GF-D8 (cell line): ENCODE measurements at places on chromosomes 1 and 21.
A peak's percentile ranks its signal among the peaks of the same experiment; 100 is the strongest.

GRCh38 chr1:216310776-216311175 is 112.5 kb downstream of the USH2A start:
- DNase-seq = no peak

DNA sequence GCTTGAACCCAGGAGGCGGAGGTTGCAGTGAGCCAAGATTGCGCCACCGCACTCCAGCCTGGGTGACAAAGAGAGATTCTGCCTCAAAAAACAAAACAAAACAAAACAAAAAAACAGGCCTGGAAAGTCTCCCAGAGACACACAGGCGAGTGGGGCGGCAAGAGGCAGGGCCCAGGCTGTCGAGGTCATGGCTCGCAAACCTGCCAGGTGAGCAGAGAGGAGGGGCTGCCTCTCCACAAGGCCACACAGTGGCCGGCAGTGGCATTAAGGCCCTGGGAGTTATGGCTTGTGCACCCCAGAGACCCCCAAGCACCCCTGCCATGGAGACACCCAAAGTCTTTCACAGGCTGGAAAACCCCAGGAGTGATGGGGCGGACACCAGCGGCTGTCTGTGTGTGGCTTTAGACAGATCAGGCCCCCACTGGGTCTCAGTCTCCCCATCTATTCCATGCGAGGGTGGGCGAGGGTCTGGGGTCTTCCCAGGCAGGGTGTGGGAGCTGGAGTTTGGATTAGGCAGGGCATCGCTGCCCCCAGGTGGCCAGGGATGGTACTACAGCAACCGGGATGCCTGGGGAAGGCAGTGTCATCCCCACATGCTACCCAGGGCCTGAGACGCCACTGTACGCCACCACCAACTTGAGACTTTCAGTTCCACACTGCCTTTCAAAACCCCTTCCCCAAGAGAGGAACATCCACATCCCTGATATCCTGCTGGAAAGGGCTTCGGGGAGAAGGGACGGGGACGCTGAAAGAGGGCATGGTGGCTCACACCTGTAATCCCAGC is 7.3 kb upstream of the CTRC start:
- no peak for DNase-seq

GRCh38 chr1:202837746-202838262 is 27.1 kb downstream of the PCAT6 start:
- DNase-seq = no peak

GRCh38 chr1:239823852-239824251 is 267.8 kb upstream of the FMN2 start:
- no peak for DNase-seq

DNA sequence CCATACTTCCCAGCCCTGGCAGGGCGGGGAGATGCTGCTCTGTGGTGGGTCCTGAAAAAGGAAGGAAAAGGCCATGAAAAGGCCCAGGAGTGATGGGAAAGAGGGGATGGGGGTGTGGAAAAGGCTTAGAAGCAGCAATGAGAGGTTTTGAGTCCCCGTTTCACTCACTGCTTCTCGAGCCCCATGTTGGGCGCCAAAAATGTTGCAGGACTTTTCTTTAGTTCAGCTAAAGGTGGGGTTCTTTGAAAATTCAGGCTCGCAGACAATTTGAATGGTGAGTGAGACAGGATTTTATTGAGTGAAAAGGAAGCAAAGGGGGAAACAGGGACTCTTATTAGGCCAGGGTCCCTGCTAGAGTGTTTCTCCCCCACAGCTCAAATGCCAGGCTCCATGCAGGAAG is 93.1 kb downstream of the MRPS6 start:
- no peak for DNase-seq

- no peak for DNase-seq
Measured at GRCh38 chr1:234971586-234972297, 156.9 kb downstream of the TOMM20 start.

DNA sequence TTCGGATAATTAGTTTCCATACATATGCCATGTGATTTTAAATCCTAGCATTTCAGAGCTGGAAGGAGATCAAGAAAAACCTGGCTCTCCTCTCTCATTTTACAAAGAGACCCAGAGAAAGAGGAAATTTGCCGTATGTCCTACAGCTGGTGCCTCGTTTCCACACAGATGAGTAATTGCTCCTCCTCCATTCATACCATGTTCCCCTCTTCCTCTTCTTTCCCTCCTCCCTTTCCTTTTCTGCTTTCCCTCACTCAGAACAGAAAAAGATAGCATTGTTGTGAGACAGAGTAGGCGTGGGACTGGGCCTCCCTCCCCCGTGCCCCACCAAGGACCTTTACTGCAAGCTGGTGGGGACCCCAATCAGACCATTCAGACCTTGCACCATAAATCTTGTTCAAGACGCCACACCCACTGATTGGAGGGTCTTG is 13.7 kb upstream of the SLC44A3 start:
- DNase-seq = peak; percentile 38

DNA sequence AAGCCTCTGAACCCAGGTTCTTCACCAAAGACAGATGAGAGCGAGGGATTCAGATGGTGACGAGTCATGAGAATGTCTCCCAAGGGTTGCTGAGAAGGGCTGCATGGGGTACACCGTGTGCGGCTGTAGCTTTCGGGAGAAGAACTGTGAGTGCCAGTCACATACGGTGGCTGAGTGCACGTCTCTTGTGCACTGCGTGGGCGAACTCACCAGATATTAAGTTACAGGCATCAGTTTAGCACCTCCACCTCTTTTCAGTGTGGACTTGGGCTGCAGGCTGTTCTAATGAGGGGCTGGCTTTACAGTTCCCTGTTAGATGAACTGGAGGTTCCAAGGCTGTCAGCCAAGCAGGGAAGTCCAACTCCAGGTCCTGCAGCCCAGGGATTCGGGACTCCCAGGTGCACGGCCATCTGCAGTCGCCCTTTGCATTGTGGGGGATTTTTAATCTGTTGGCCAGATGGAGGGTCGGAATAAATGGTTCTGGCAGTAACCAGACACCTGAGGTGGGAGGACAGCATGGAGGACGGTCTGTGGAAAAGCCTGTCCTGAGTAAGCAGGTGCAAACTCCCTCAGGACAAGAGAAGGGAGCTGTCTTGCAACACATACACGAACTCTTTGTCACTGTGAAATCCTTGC is 26.5 kb upstream of the AVPR1B start:
- DNase-seq = no peak

GRCh38 chr21:34546542-34546941 is 34.5 kb upstream of the KCNE1 start:
- DNase-seq = no peak

DNA sequence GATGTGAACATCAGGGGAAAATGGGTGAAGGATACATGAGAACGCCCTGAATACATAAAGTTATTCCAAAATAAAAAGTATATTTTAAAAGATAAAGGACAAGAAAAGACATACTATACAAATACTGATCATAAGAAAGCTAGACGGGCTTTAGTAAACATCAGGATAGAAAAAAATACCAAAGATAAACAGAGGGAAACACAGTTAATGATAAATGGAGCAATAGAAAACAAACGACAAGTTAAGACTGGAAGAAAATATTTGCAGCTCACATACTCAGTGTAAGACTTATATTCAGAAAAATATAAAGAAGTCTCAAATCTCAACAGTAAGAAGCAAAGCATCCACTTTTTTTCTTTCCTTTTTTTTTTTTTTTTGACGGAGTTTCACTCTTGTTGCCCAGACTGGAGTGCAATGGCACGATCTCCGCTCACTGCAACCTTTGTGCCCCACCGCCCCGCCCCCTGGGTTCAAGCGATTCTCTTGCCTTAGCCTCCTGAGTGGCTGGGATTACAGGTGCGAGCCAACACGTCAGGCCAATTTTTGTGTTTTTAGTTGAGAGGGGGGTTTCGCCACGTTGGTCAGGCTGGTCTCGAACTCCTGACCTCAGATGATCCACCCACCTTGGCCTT is 94.8 kb downstream of the OMA1 start:
- no peak for DNase-seq

DNA sequence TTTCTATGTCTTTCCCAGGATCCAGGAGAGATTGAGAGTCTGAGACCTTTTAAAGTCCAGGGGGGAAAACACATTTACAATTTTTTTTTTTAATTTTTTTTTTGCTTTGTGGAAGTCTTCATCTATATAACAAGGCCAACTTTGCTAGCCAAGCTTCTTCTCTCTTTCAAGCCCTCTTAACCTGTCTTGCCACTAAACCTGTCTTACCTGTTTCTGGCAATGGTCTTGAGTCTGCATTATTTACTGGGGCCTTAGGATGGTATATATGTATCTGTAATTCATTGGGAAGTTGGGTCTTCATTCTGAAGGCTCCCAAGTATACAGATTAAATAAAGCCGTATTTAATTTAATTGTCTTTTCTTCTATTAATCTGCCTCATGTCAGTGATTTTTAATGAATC is 750.9 kb upstream of the B3GALT2 start:
- no peak for DNase-seq

DNA sequence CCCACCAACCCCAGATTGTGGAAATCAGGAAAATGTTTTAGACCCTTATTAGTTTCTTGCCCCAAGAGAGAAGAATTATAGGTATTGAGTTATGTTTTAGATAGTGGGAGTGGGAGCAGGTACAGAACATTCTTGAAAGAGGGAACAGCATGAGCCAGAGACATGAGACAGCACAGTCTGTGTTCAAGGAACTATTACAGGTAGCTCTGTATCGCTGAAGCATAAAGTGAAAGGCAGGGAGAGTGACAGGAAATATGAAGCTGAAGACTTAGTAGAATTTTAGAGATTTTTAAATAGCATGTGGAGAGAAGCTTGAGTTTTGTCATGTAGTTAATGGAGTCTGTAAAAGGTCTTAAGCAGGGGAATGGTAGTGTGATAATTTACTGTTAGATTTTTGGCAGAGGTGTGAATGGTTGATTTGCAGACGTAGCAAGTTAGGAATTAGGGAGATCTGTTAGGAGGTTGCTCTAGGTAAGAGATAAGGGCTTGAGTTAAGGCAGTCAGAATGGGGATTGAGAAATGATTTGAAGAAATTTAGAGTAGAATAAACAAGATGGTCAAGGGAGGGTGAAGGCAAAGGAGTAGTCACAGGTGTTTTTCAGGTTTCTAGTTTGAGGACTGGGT is 11.6 kb downstream of the SUCO start:
- no peak for DNase-seq

GRCh38 chr1:180849031-180849775 is 63.5 kb upstream of the KIAA1614 start:
- DNase-seq = no peak

GRCh38 chr21:37266515-37267221 is 466 bp downstream of the VPS26C start:
- DNase-seq = no peak

DNA sequence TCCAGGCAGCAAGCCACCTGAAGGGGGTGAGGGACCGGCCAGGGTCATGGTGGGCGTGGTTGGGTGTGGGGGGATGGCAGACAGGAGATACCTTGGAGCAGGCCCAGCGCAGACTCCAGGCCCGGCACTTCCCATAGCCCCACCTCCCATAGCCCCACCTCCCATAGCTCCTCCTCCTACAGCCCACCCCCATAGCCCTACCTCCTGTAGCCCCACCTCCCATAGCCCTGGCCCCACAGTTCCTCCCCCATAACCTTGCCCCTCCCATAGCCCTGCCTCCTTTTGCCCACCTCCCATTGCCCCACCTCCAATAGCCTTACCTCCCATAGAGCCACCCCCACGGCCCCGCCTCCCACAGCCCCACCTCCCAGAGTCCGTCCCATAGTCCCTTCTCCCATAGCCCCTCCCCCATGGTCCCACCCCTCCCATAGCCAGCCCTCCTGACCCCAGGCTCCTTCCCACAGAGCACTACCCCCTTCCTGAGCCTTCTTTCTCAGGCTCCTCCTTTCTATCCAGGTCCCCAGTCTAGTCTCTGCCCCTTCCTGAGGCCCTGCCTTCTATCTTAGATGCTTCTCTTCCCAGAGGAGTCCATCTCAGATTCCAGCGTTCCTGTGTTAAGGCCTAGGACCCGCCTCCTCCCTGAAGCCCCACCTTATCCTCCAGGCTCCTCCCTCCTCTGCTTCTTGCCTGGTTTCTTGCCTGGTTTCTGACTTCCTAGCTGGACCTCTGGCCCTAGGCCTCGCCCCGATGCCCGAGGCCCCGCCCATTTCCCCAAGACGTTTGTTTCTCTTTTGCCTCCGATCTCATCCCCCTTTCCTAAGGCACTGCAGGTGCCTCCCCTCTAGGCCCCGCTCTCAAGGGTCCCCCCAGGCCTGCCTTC is 46.8 kb downstream of the PTPRU start:
- no peak for DNase-seq

DNA sequence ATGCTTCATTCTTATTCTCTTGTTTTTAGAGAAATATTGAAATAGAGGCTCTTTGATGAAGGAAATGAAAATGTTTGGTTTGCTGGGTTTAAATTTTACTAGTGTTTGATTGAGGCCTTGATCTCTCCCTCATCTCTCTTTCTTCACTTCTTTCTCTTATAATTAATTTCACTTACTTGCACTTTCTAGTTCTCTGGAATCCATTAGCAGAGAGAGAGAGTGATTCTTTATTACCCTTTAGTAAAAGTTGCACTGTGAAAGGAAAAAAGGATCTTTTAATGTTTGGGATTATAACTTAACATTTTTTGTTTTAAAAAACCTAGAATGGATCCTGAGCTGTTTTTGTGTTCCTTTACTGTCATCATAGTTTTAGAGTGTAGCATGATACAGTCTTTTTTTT is 12.2 kb downstream of the RPRD2 start:
- DNase-seq = no peak

- DNase-seq = peak; percentile 12
Measured at GRCh38 chr21:38958940-38959691, 153.4 kb downstream of the ETS2 start.

GRCh38 chr1:4711416-4712275 is 57.2 kb downstream of the AJAP1 start:
- DNase-seq = no peak

DNA sequence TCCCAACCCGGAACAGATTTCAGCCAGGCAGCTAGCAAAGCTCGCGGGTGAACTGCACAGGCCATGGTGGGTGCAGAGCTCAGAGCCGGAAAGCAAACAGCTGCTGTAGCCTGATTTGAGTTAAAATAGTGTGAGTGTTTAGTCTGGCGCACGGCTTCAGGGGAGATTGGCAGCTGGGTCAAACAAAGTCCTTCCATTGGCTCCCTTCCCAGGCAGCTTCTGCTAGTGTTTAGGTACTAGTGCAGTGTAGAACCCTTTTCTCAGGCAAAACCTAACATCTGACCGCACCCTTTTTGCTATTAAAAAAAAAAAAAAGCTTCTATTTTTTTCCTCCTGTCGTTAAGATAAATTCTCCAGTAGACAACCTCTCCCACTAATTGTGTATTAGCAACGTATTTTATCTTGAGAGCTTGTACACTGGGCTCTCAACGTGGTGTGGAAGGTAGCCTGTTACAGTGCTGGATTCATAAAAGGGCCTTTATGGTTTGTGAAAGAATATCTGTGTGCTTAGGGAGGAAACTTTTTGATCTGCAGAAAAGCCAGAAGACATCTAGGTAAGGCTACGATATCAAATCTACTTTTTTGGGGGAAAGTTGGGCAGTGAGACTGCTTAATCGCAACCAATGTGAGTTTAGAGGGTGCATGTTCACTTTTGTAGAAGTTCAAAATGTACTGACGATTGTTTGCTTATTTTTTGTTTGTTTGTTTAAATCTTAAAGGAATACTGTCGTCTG is 689.6 kb downstream of the USP25 start:
- DNase-seq = no peak

- DNase-seq = no peak
Measured at GRCh38 chr1:75632350-75632949, 21.5 kb upstream of the SLC44A5 start.
